ENCODE measurements at places on chromosomes 3 and 15.

DNA sequence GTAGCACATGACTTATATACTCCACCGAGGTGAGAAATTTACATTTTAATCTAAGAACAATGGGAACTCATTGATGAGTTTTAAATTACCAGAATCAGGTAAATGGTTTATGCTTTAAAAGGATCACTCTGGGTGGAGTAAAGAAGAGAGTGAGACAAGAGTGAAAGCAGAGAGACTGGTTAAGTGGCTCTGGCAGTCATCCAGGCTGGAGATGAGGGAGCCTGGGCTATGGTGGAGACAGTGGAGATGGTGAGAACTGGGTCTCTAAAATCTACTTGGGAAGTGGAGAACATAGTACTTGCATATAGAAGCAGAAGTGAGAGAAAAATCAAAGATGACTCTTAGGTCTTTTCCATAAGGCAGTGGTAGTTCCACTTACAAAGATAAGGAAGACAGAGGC, 37.1 kb upstream of the SLC25A36 start:
- no peak for DNase-seq

GRCh38 chr3:10285272-10286132, 7.2 kb downstream of the GHRL start:
- DNase-seq, result no peak

- no peak for DNase-seq
These were observed 4.0 kb downstream of the GLYCTK start for GRCh38 chr3:52291508-52292181.

DNA sequence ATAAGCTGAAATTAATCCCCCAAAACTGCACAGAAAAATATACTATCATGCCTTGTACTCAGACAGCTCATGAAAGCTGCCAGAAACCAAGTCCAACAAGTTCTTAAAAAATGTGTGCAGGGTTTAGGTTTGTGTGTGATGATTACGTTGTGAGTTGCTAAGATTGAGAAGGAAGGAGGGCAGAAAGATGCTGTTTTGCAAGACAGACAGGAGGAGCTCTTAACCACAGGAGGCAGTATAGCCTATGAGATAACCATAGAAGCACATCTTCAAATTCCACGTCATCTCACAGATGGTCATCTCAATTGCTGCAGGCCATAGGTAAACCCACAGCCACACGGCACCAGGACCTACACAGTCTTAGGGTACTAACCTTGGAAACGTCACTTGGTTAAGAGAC, 191.9 kb downstream of the STT3B start:
- no peak for DNase-seq

GRCh38 chr15:85003593-85004312, 22.1 kb downstream of the PDE8A start:
- no peak for DNase-seq

DNA sequence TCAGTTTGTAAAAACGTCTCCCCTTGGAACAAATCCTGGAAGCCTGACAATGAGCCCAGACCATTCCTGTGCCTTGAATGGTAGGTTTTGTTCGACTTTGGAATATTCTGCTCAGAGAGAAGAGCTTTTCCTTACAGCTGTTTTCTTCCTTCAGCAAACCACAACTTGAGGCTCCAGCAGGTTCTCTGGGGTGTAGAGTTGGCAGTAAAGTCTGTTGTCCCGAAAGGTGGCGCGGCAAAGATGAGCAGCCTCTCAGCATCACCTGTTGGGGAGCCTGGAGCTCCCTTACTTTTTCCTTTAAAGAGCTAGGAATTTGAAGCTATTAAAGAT, 65.4 kb downstream of the BOC start:
- DNase-seq, result no peak

DNA sequence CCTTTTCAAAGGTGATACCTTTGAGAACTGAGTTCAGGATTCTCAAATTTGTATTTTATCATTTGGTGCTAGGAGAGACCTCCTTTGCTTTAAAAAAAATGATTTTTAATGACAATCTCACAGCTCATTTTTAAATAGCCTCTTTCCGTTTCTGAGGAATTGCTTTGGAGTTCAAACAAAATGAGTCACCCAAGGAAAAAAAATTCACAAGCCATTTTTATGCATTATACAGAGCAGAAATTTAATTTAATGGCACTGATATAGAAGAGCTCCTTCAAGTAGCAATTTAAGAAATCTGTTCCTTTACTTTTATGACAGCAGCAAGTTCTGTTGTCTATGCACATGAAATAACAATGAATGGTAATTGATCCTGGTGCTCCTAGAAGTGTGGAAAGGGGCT, 337.9 kb upstream of the KCNMB2 start:
- no peak for DNase-seq

DNA sequence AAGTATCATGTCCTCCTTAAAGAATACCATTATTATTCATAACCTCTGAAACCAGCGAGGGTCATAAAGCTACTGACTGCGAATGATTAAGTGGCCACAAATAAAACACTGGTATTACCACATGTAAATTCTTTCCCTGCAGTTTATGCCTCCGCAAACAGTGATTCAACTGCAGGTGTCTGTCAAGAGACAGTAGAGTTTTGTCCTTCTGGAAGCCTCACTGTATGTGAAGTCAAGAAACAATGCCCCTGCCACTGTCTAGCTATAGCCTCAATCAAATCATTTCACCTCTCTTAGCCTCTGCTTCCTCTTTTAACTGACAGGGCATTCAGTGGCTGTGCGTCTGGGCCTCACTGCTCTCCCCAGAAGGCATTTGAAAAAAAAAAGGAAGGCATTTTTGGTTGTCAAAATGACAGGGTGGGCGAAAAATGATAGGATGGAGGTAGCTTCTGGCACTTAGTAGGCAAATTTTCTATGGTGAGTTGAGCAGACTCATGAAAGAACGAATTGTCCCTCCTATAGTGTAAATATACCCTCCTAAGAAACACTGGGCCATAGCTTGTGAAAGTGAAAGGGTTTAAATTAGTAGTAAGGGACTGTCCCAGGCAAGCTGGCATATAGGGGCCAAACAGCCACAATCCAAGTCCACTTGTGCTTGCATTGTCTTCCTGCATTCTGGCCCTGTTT, 66.7 kb downstream of the FILIP1L start:
- DNase-seq, result no peak

DNA sequence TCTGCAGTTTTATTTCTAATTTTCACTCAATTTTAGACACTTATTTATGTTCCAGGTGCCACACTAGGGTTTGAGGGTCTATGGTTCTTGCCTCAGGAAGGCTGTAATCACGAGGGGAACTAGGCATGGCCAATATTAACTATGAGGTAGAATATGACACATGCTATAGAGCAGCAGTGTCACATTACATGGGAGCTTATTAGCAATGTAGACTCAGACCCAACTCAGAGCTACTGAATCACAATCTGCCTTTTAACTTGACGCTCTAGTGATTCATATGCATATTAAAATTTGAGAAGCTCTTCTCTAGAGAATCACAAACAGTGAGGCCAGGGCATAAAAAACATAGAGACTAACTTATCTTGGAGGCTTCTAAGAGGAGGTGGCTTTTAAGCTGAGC, 32.8 kb upstream of the MRPL3 start:
- DNase-seq, result no peak

DNA sequence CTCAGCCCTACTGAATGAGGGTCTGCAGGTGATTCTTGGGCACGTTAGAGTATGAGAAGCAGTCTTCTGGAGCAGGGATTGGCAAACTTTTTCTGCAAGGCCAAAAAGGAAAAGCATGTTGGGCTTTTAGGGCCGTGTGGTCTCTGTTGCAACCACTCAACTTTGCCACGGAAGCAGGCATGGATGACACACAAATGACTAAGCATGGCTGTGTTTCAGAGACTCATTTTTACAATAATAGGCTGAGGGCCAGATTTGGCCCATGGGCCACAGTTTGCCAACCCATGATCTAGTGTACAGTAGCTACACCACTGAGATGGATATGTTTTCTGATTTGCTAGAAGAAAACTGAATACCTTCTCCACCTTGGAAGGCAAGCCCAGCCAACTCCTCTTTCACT, 66.1 kb upstream of the PRICKLE2 start:
- DNase-seq, result no peak

DNA sequence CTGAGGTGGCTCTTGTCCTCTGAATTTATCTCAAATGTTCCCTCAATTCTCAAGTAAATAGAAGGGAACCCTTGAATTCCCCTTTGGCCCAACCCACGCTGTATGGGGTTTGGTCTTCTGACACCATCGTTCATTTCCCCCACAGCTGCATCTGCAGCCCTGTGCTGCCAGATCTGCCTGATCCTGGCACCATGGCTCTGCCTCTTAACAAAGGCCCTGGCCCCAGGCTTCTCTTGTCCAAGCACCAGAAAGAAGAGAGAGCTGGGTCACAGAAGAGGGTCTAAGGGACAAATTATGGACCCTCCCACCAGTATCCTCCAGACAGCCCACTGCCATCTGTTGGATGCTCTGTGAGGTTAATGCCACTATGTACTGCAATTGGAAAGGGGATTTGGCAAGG, 1.8 kb downstream of the MAP1A start:
- DNase-seq, result no peak

GRCh38 chr15:100671858-100672543, 69.6 kb downstream of the ASB7 start:
- no peak for DNase-seq

- DNase-seq, result no peak
These were observed 183.2 kb downstream of the CACNA2D3 start for GRCh38 chr3:54305409-54306099.

DNA sequence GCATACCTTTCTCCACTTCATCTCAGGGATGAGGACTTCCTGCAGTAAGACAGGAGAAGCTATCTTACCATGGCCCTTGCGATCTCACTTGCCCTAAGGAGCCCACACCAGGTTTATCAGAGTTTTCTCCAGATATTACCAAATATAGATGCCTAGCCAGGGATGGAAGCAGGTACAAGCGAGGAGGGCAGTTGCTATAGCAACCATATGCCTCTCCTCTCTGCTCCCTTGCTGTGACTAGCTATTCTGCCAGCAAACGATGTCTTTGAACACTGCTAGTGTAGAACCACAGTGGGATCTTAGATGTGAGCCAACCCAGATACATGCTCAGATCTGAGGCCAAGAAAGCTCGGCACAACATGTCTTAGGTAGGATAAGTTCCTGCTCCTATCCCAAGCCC, 33.9 kb downstream of the GRAMD2A start:
- no peak for DNase-seq

DNA sequence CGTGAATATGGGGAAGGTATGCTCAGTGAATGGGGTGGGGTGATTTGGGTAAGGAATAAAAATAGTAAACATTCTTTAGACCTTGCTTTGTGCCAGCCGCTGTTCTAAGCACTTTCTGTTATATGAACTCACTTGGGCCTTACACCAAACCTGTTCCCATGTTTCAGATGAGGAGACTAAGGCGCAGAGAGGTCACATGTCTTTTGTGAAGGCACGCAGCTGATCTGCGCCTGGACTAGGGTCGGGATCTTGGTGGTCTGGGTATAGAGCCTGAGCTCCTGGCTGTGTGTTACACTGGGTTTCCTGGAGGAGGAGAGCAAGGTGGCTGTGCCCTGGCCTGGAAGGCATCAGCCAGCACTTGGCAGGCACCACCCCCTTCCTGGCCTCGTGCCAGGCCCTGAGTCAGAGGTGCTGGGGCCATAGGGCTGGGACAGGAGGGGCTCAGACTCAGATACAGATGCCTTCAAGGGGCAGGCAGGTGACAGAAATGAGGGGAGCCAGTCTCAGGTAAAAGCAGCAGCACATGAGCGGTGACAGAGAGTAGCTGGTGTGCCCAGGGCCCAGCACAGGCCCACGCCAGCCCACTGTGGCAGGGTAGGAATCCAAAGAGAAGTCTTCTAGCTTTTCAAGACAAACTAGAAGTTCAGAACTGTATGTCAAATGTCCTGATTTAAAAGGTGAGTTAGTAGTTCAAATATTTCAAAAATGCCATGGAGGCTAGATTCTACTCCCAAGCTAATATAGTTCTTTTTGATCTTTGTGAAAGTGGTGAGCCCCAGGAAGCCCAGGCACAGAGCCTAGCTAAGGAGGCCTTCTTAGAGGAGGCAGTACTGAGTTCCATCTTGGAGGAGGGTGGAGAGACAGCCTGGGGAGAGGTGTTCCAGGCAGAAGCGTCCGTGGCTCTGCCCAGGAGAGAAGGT, 83.1 kb downstream of the DNAJB8 start:
- peak; percentile 65 for DNase-seq

GRCh38 chr3:152396867-152397266, 128.1 kb downstream of the MBNL1 start:
- no peak for DNase-seq

- DNase-seq, result no peak
These were observed 52.3 kb downstream of the SUCLG2 start for GRCh38 chr3:67601919-67602608.

- DNase-seq, result no peak
These were observed 49.4 kb downstream of the MYZAP start for GRCh38 chr15:57640930-57641682.

- DNase-seq, result no peak
These were observed 52.0 kb upstream of the CTSH start for GRCh38 chr15:78996894-78997275.

DNA sequence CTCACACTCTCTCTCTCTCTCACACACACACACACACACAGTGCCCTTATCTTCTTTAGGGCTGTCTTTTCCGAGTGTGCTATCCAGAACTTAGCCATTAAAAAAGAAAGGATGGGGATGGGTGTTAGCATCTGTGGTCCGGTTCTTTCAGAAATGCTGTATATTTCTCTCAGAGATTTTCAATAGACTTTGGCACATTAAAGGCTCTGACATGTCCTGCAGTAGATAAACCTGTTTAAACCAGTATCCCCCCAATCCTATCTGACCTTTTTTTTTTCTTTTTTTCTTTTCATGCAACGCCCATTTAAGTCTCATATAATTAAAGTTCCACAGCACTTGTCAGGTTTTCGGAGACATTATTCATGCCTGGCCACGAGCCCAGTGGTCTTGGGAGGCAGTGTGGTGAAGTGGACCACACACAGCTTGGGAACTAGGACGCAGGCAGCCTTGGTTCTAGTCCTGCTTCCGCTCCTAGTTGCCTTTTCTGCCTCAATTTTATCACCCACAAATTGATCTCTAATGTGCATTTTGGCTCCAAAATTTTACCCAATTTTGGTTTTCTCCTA, 13.3 kb downstream of the CAV3 start:
- DNase-seq, result no peak

GRCh38 chr3:112308151-112308911, 14.3 kb upstream of the SLC9C1 start:
- DNase-seq, result no peak

GRCh38 chr3:79202471-79203143, 565.2 kb downstream of the ROBO1 start:
- DNase-seq, result no peak

DNA sequence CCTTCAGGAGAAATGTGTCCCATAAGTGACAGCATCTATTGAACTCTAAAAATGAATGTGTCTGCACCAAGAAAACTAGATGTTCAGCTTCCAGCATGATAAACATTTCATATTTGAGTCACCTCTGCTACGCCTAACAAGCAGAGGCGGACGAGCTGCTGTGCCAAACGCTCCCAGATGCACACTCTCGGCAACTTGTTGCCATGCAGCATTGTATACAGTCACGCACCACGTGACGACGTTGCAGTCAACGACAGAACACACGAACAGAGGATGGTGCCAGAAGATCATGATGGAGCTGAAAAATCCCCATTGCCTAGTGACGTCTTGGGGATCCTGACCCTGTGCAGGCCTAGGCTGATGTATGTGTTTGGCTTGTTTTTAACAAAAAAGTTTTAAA, 137.5 kb downstream of the XXYLT1 start:
- DNase-seq, result no peak

GRCh38 chr3:188584162-188584529, 430.2 kb downstream of the LPP start:
- no peak for DNase-seq

GRCh38 chr3:173531602-173532001, 134.1 kb downstream of the NLGN1 start:
- DNase-seq, result no peak

All from mucosa of gallbladder (tissue), 1 donor.